HT-29 (cell line): ENCODE measurements at places on chromosomes 3 and 15. TPM values are rescaled to one million over a fixed set of nuclear protein-coding genes. Genes with fewer than 3 reads are reported as not detected.

The FGD5 gene
- total RNA-seq: not detected in 2 replicates

The ZNF502 gene
- total RNA-seq: 0.23 and 0.79 TPM in 2 replicates

The DUOX1 gene
- total RNA-seq: 1.5 and 3.1 TPM in 2 replicates

The LRRN1 gene
- total RNA-seq: 0.92 TPM in 1 of 2 replicates, not detected in the other

The SSUH2 gene
- 0.08 and 0.10 TPM in 2 replicates for total RNA-seq

The GP9 gene
- not detected in 2 replicates for total RNA-seq

The MUSTN1 gene
- not detected in 2 replicates for total RNA-seq

The NTRK3 gene
- not detected in 2 replicates for total RNA-seq

The DNAH12 gene
- 0.05 TPM in 1 of 2 replicates, not detected in the other for total RNA-seq

The SAMD7 gene
- total RNA-seq: not detected in 2 replicates

The AGBL1 gene
- not detected in 2 replicates for total RNA-seq

The ANKUB1 gene
- not detected in 2 replicates for total RNA-seq

The CLSTN2 gene
- not detected in 2 replicates for total RNA-seq

The ASB14 gene
- total RNA-seq: not detected in 2 replicates

The ADAMTS17 gene
- 3.0 and 4.2 TPM in 2 replicates for total RNA-seq

The MORC1 gene
- total RNA-seq: not detected in 2 replicates

The MCF2L2 gene
- total RNA-seq: 0.05 TPM in 1 of 2 replicates, not detected in the other

DNA sequence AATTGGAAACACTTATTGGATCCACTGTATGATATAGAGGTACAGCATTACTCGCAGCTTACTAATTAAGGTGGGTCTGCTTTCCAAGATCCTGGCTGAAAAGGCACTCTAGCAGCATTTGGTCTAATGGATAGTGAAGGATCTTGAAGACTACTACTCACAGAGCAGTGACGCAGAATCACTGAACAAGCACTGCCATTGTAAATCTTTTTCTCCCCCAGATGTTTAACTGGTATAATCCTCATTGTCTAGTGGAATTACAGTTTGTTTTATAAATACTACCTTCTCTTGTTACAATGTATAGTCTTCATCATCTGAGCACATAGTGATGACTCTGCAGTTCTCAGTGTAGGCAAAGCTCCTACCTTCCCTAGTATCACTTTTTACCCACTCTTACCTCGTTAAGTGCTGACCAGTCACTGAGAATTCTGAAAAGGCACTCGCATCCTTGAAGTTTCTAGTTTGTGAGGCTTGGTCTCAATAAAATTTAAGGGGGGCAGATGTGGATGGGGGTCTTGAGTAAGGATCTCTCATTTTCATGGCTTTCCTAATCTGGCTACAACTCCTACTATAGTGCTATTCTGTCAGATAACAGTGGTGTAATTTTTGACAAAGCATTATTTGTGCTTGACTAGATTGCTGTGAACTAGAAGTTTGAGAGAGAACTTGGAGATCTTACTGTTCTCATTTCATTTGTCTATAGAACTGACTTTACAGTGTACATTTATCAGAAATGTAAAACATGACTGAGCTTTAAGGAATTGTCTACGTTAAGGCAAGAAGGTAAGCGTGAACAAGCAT, 23.2 kb downstream of the MAPK6 start:
- DNase-seq: no peak

DNA sequence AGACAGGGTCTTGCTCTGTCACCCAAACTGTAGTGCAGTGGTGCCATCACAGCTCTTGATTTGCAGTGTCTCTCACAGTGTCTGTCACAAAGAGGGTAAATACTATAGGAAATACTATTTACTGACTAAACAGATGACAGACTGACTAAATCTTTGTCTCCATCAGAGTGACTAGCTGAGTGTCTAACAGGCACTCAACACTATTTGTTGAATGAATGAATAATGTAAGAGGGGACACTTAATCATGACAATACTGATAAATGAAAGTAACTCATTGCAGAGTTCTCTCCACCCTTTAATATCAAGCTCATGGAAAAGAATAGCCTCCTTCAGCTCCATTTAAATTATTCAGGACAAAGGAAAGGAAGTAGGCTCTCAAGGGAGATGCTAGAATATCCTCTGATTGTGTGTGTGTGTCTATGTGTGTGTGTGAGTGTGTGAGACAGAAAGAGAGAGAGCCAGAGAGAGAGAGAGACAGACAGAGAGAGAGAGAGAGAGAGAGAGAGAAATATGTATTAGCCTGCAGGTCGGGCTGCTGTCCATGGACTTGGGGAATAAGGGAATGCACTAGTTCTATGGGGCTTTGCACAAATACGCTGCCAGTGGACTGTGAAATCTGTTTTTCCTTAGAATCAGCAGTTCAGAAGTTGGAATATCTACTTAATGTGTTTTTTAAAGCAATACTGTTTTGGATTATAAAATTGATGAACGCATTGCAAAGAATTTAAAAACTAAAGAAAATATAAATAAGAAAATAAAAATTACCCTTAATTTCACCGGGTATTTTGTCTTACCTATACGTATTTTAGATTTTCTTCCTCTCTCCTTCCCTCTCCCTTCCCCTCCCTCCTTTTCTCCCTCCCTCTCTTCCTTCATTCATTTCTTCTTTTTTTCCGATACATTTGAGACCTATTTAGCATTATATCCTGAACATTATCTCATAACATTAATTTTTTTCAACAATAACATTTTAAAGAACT, 132.9 kb upstream of the LRIG1 start:
- DNase-seq: no peak

DNA sequence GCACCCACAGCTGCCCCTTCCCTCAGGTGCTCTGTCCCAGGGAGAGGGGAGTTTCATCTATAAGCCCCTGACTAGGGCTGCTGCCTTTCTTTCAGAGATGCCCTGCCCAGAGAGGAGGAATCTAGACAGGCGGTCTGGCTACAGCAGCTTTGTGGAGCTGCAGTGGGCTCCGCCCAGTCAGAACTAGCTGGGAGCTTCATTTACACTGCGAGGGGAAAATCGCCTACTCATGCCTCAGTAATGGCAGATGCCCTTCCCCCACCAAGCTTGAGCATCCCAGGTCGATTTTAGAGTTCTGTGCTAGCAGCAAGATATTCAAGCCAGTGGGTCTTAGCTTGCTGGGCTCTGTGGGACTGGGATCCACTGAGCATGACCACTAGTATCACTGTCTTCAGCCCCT, 181.2 kb upstream of the RARB start:
- no peak for DNase-seq

GRCh38 chr3:45017821-45018220, 8.3 kb upstream of the CLEC3B start:
- DNase-seq: no peak

DNA sequence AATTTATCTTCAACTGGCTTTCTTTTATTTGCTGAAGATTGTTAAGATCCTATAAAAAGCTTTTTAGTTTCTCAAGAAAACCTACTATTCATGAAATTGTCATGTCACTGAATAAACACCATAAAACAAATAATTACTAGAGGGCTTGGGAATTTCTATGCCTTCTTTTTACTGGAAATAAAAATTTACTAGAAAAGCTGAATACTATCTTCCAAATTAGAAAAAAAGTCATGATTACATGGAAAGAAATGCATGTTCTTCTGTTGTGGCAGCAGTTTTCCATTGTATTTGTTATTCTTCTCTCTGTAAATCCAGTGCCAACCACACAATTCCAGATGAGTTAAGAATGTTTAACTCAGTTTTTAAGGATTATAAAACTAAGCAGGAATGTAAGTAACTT, 153.8 kb downstream of the RAP2B start:
- no peak for DNase-seq

DNA sequence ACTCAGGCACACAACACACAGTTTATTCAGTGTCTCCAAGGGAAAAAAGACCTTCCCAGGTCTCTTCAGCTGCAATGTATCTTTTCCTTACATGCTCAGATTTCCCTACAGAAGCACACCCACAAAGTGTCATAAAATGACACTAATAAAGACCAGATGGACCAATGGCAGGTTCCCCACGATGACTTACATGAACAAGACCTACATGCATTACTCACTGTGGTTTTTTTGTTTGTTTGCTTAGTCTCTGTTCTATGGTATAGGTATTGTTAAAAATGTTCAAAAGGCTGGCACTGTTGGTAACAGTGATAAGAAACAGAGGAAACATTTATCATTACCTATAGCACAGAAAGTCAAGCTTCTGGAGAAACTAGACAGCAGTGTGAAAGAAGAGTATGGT, 318.2 kb upstream of the TMCO5A start:
- peak; percentile 24 for DNase-seq

- DNase-seq: peak; percentile 57
Observed at GRCh38 chr15:48112242-48112641, 8.5 kb upstream of the SLC24A5 start.

DNA sequence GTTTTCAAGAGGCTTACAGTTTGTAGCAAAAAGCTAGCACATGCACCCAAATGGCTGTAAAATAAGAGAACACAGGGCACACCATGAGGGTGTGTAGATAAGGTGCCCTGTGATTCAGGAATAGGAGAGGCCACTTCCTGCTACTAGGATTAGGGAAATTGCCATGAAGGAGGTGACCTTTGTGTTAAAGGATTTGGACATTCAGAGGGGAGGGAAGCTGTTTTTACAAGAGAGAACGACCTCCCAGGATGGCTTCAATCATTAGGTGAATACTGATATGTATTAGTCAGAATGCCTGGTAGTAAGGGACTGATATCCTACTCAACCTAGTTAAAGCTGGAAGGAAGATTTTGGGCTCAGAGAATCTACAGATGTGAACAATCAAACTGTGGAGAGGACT, 35.7 kb upstream of the ABHD17C start:
- no peak for DNase-seq

- DNase-seq: no peak
Observed at GRCh38 chr3:100665230-100665629, 44.1 kb upstream of the TFG start.

GRCh38 chr3:22714749-22715148, 488.4 kb upstream of the UBE2E2 start:
- no peak for DNase-seq

- no peak for DNase-seq
Observed at GRCh38 chr3:30161375-30161774, 445.0 kb upstream of the TGFBR2 start.

- DNase-seq: no peak
Observed at GRCh38 chr15:52021128-52021671, 2.2 kb downstream of the MAPK6 start.

DNA sequence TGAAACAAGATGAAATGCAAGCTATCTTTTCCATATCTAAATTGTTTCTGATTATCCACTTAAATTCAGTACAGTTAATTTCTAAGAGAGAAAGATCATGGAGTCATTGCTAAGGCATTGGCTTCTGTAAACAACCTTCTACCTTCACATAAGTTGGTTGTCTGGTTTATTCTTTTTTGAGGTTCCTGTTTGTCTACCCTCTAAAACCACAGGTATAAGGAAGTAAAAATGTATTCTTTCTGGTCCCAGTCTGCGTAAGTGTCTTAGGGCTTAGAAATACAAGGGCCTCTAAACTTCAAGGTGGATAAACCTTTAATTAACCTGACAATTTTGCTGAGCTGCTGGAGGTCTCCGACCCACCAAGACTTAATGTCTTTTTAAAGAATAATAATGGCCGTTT, 3.6 kb upstream of the ATOSA start:
- peak; percentile 22 for DNase-seq

GRCh38 chr15:67134871-67135492, 69.6 kb downstream of the SMAD3 start:
- no peak for DNase-seq

GRCh38 chr3:42157540-42158538, 66.7 kb downstream of the TRAK1 start:
- DNase-seq: peak; percentile 29

DNA sequence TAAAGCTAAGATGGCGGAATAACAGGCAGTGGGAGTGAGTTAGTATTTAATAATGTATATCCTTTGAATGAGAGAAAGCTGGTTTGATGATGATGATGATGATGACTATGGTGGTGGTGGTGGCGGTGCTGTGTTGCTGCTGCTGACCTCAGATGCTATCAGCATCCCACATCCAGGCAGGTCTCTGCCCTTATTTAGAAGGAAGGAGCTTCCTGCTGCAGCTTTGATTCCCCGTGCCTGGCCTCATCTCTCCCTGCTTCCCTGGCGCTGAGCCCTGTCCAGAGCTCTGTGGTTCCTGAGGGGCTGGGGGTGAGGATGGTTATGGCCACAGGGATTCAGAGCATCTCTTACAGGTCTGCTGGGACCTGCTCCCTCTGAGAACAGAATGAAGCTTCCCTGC, 73.1 kb downstream of the RAB11A start:
- DNase-seq: no peak

DNA sequence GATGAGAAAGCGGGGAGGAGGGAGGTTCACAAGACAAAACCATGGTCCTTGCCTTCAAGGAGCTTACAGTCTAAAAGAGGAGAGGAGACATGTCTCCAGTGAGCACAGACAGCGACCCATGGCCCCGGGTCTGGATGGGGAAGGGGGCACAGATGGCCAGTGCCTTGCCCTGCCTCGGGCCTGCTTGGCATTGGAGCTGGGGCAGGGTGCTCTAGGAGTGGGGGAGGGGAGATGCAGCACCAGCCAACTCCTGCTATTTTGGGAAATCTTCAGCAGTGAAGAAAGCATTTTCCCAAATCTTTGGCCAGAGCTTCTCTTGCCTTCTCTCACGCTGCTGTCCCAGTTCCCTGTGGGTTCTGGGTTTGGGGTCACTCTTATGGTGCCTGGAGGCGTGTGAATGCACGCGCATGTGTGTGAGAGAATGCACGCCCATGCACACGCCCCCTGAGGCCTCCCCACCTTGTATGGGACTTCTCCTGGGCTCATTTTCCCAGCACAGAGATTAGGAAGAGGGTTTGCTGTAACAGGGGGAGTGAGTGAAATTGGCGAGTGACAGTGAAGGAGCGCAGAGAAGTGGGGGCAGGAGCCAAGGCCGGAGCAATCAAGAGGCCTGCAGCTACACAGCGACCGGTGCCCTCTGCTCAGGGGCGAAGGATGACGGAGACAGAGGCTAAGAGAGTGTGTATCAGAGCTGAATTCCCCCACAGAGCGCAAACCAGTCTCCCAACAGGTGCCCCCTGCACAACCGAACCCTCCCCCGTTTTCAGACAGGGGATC, 71.5 kb downstream of the SEMA5B start:
- DNase-seq: no peak

GRCh38 chr3:78201091-78201490, 1161.2 kb downstream of the ROBO2 start:
- no peak for DNase-seq

DNA sequence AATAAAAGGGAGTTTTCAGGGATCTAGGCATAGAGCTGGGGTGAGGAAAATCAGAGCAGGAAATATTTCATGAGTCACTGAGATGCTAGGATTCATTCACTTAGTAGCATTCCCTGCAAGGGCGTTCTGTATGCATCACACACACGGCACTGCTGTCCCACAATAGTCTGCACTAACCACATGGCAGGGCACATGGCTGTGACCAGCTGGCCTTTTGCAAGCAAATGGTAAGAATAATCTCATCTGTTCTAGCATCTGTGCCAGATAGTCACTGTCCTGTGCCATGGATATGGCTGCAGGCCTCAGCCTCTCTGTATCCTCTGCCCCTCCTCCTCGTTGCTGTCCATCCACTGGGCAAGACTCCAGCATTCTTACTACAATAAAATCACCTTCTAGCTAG, 37.8 kb downstream of the BOC start:
- no peak for DNase-seq

GRCh38 chr15:88223084-88223483, 33.5 kb downstream of the NTRK3 start:
- no peak for DNase-seq

GRCh38 chr15:85598219-85598618, 196.5 kb downstream of the KLHL25 start:
- no peak for DNase-seq

- no peak for DNase-seq
Observed at GRCh38 chr3:22172964-22173363, 422.0 kb upstream of the ZNF385D start.
